ENCODE measurements at places on chromosomes 2 and 18. TPM values are rescaled to one million over a fixed set of nuclear protein-coding genes. Genes with fewer than 3 reads are reported as not detected.

MREG gene
- 18.9 TPM for total RNA-seq

ADD2 gene
- total RNA-seq, result under 0.01 TPM

SNTG2 gene
- 2.4 TPM for total RNA-seq

INPP4A gene
- total RNA-seq, result 23.3 TPM

RETREG2 gene
- total RNA-seq, result 85.1 TPM

ACOXL gene
- total RNA-seq, result 43.3 TPM

- no peaks in the 10 kb centered on the region for H3K36me3 ChIP-seq
- H3K4me3 ChIP-seq, result no peak overlapping the region
- DNase-seq, result no peak
- H3K27me3 ChIP-seq, result no peaks in the 10 kb centered on the region
- H3K4me1 ChIP-seq, result peaks cover 14% of the 10 kb centered on the region
- no peak overlapping the region for H3K27ac ChIP-seq
Measured at GRCh38 chr2:109279243-109279860, 150.3 kb downstream of the SH3RF3 start.

- H3K27ac ChIP-seq, result no peak overlapping the region
- no peaks in the 10 kb centered on the region for H3K36me3 ChIP-seq
- DNase-seq, result no peak
- no peaks in the 10 kb centered on the region for H3K27me3 ChIP-seq
- no peaks in the 10 kb centered on the region for H3K4me1 ChIP-seq
Measured at GRCh38 chr2:153717060-153717459, 154.7 kb upstream of the GALNT13 start.

DNA sequence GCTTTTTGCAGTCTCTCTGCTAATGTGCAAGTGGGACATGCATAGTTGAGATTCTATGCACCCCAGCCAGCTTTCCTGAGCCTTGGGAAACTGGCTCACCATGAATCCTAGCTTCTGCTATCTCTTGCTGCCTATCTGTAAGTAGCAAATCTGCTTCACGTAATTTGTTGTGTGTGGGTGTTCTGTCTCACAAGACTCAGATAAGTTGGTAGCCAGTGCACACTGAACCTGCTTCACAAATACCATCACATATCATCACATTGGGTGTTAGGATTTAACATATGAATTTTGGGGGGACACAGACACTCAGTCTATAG lies 13.9 kb upstream of the VRK2 start:
- no peaks in the 10 kb centered on the region for H3K4me1 ChIP-seq
- no peak for DNase-seq
- no peak overlapping the region for H3K4me3 ChIP-seq
- H3K36me3 ChIP-seq, result no peaks in the 10 kb centered on the region
- H3K27me3 ChIP-seq, result no peaks in the 10 kb centered on the region

DNA sequence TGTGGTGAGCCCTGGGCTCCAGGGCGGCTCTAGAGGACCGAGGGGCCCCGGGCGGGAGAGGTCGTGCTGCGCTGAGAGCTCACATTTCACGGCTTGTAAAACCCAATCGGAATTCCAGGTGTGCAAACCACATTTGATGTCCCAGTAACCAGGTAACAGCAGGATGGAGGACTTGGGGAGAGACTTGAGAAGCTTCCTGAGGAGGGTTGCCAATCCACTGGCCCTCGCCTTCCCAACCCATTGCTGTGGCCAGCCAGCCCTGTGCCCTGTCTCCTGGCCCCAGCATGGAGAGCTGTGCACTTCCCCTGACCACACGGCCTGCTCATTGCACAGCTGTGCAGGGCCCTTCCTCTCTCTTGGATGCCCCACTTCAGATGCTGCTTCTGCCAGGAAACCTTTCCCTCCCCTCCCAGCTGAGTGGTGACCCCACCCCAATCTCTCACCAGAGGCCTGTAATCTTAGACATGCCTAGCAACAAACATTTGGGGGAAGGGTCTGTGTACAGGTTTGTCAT lies 39.6 kb downstream of the ASB1 start:
- H3K4me1 ChIP-seq, result no peaks in the 10 kb centered on the region
- H3K27me3 ChIP-seq, result no peaks in the 10 kb centered on the region
- no peak for DNase-seq
- H3K36me3 ChIP-seq, result no peaks in the 10 kb centered on the region
- no peak overlapping the region for H3K27ac ChIP-seq
- no peak overlapping the region for H3K4me3 ChIP-seq

DNA sequence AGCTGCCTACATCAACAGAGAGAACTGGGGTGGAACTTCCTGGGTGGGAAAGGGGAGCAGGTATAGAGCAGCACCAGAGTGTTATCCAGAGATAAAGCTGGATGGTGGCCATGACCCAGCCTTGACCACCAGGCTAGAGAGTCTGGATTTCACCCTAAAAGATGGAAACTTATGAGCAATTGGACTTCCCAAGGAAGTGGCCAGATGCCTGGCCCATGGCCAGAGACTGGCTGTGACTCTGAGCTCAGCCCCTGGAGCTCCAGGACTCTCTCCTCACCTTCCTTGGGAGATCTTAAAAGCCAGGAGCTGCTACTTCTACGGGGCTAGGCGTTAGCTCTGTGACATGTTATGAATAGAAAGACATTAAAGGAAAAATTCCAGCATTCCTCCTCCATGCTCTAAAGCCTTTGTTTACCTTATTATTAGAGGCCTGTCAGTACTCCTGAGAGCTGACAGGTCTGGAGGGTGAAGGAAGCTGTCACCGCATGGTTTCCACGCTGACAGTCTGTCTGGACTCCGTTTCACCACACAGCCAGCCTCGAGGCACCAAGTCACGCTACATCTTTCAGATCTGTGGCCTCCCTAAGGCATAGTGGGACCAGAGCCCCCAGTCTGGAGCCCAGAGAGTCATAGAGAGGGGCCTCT lies 260.0 kb upstream of the SIX2 start:
- no peaks in the 10 kb centered on the region for H3K36me3 ChIP-seq
- DNase-seq, result no peak
- no peaks in the 10 kb centered on the region for H3K27me3 ChIP-seq
- H3K4me1 ChIP-seq, result no peaks in the 10 kb centered on the region
